ENCODE measurements at places on chromosomes 5 and 9.
A peak's percentile ranks its signal among the peaks of the same experiment; 100 is the strongest.

- DNase-seq: no peak
These were observed 154.2 kb upstream of the ZNF366 start for GRCh38 chr5:72661405-72661804.

DNA sequence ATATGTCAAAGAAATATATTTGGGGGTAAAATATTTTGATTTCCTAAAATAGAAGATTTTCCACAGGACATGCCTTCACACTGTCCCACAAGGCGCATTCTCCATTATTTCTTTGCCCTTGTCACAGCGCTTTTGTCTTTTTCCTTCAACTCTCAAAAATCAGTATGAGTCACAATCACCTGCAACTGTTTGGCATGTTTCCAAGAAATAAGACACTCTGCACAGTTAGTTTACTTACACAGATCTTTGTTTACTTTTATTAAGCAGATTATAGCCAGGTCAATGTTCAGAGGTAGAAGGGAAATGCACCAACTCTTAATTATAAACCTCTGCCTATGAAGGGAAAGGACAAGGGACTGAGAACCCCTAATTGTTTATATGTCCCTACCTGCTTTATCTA is 9.5 kb downstream of the CEMIP2 start:
- no peak for DNase-seq

- no peak for DNase-seq
These were observed 11.0 kb downstream of the CDH10 start for GRCh38 chr5:24633715-24634325.

GRCh38 chr5:133519191-133519590 is 93.2 kb downstream of the FSTL4 start:
- no peak for DNase-seq

DNA sequence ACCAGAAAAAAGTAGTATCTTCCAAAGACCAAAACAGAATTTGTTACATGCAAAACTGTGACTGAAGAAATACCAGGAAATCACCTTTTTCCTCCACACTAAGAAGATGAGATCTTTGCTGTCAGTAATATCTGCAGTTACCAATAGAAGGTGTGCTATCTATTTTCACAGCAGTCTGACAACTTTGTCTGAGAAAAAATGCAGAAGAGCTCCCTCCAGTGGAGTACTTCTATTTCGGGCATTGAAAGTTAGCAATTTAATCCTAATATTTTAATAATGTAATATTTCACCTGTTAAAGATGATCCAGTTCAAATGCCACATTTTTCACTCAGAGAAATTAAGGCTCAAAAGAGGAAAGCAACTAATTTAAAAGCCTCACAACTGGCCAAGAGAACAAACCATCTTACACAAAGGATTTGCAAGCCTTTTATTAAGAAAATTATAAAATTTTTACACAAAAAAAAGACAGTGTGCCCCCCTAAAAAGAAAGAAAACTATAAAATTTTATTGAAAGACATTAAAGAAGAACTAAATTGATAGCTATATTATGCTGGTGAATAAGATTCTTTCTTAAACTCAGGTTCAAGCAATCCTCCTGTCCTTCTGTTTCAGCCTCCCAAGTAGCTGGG is 50.6 kb downstream of the DEPDC1B start:
- no peak for DNase-seq

DNA sequence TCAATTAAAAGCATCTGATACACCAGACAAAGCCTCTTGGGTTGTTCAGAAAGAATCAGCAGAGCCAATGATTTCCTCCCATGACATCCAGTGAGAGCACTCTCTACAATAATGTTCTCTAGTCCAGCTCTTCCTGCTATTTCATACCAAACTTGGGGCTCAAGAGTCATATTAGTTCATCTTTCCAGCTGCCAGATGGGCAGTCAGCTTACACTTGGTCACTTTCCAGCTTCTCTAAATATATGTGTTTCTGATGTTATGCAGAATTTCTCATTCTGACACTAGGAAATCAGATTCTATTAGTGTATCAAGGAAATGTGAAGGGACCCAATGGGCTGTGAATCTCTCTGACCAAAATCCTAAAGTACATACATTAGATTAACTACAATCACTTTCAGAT is 148.9 kb downstream of the ENC1 start:
- no peak for DNase-seq

- DNase-seq: no peak
These were observed 7.9 kb upstream of the NEUROG1 start for GRCh38 chr5:135543485-135544304.

DNA sequence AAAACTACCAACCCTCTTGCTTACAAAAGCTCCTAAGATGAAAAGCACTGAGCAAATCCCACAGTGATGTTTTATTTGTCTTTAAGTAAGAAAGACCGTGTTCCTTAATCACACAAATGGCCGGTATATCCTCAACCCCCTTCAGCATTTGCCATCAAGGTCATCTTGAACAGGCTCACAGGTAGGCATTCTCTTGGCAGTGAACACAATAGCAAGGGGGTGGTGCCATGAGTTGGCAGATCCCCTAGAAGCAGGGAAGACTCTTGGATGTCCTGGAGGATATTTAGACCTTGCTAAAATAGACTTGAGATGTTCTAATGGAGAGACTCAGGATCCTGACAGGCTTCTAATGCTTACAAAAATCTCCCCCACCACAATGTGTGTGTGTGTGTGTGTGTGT is 323.0 kb downstream of the SPOCK1 start:
- DNase-seq: no peak

DNA sequence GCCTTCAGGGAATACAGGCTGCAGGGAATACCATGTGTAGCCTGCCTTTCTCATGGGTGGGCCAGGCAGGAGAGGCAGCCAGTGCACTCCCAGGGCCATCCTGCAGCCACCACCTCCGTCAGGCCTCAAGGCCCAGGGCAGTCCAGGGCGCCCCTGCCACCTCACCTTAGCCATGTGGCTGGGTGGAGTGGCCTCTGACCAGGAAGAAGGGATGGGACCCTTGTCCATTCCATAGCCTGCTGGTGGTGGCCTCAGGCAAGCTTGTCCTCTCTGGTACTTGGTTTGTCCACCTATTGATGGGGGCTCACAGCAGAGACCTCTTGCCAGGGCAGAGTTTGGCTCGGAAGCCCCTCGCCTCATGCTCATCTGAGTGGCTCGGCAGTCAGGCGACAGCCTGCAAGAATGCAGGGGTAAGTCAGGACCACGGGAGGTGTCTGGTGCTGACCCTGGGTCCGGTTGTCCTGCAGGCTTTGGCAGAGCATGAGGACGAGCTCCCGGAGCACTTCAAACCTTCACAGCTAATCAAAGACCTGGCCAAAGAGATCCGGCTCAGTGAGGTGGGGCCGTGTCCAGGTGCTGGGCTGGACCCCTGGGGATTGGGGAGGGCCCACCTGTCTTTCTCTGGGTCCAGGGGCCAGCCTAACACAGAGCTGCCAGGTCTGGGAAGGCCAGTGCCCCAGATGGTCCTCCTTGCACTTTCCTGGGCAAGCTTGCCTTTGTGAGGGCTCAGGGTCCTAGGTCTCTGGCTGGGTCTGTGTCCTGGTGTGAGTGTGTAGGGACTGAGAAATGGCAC is 82.9 kb downstream of the PHF2 start:
- DNase-seq: peak; percentile 21

DNA sequence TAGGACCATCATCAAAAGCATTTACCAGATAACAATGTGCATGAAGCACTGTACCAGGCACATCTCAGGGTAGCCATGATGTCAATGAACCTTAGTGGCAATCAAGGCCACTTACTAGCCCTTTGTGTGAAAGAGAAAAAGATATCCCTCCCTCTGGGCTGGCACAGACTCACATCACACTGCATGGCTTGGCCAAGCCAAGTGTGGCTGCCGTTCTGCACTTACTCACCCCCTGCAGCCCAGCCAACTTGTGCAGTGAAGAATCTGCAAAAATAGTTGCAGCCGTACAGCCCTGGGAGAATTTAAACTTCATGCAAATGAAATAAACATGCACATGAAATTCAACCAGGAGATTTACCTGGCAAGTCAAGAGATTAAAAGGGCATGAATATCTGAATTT is 333.5 kb downstream of the DEPDC1B start:
- DNase-seq: no peak

DNA sequence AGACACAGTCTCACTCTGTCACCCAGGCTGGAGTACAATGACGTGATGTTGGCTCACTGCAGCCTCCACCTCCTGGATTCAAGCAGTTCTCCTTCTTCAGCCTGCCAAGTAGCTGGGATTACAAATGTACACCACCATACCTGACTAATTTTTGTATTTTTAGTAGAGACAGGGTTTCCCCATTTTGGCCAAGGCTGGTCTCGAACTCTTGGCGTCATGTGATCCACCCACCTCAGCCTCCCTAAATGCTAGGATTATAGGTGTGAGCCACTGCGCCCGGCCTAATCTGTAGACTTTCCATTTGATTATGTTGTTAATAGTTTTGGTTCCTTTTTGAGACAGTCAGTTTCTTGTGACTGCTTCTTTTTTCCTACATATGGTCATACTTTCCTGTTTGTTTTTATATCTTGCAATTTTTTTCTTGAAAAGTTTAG is 31.0 kb downstream of the MTREX start:
- peak; percentile 35 for DNase-seq

DNA sequence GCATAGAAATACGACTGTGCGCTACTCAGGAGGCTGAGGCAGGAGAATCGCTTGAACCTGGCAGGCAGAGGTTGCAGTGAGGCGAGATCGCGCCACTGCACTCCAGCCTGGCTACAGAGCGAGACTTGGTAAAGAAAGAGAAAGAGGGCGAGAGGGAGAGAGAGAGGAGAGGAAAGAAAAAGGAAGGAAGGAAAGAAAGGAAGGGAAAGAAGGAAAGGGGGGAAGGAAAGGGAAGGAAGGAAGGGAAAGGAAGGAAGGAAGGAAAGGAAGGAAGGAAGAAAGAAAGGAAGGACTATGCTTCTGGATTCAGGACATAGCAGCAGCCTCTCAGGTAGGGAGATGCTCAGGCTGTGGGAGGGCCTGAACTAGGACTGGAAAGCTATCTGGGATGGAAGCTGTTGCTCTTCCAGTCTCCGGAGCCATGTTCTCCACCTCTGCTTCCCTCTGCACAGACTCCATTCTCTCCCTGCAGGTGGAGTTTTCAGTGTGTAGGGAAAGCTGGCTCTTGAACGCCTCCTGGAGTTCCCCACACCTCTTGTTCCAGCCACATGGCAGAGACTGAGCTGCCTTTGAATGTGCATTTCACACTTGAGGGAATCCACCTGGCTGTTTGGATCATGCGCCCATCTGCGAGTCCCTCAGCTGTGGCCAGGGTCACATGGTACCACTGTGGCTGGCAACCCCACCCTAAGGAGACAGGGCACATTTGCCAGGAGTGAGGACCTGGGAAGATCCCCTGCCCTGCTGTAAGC is 9.1 kb downstream of the SWI5 start:
- no peak for DNase-seq

- no peak for DNase-seq
These were observed 41.0 kb upstream of the TMEM252 start for GRCh38 chr9:68581696-68582095.

DNA sequence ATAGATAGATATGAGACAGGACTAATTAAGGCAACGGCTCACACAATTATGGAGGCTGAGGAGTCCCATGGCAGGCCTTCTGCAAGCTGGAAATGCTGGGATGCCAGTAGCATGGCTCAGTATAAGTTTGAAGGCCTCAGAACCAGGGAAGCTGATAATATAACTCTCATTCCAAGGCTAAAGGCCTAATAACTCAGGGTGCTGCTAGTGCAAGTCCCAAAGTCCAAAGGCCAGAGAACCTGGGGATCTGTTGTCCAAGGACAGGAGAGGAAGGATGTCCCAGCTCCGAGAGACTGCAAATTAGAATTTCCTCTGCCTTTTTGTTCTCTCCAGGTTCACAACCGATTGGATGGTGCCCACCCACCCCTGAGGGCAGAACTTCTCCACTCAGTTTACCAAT is 114.5 kb downstream of the SV2C start:
- DNase-seq: no peak

GRCh38 chr9:87181670-87182069 is 234.4 kb upstream of the GAS1 start:
- no peak for DNase-seq

GRCh38 chr9:18423791-18424531 is 50.0 kb upstream of the ADAMTSL1 start:
- no peak for DNase-seq

DNA sequence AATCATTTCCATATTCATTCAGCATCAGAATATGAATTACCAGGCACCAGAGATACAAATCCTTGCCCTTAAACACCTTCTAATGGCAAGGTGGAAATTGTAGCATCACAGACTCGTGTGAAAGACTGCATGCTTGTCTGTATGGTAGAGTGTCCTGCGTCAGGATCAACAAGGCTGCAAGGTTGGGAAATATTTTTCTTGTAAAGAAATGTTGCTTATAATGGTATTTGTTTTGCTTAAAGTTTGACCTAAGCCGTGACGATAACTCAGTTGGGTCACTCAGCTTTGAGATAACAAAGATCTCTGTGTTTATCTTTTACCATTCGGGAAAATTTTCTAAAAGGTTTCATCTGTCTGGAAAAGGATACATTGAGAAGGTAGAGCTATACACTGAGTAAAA is 87.6 kb downstream of the BASP1 start:
- no peak for DNase-seq

DNA sequence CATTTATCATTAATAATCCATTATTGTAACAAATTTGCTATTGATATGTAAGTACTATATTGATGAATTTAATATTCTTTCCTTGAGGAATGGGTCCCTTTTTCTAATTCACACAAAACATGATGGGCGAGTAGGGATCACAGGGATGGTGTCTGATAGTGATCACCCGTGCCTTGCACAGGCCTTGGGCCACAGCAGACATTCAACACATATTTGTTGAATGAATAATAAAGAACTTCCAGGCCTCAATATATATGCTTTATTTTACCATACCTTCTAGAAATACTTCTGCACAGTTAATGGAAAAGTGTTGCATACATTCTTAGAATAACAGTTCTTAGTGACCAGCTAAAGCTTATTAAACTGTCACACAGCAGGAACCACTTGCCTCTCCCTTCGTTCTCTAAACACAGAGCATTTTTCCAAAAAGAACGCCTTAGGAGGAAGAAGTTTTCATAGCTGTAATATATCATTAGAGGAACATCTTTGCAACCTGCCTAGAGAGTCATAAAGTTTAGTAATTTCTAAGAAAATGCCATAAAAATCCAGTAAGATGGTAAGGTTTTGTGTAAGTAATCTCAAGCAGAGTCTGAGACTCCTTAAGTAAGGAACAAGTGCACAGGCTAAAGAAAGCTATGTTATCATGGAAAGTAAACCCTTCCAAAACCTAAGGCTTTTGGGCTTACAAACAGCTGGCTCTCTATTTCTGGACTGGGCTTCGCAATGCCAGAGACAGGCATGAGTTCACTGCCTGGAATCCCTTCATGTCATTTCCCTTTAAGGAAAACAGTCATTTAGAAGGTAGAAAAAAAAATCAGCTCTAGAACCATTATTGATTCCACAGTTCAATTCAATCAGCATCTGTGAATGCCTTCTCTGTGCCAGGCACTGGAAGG is 17.7 kb downstream of the TTLL11 start:
- no peak for DNase-seq

- DNase-seq: no peak
These were observed 69.5 kb upstream of the RAD23B start for GRCh38 chr9:107213561-107214028.

GRCh38 chr5:149235841-149236240 is 35.8 kb upstream of the AFAP1L1 start:
- no peak for DNase-seq

DNA sequence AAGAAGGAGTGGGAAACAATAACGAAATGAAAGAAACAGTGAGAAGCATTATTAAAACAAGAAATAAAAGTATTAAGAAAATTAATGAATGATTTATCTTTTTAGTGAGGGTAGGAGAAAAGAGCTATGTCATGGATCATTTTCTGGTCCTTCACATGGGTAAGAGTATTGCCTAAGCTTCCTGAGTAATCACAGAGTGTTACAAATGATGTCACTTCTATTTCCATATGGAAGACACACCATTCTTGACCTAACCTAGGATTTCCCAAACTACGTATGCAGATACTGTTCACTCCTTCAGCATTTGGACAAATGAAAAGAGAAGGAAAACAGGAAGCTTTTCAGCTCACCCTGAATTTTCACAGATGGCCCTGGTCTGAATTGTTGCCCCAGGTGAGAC is 3.3 kb upstream of the TSLP start:
- no peak for DNase-seq
